Activated naive CD4-positive, alpha-beta T cell treated with Interleukin-2 at 50 U/mL for 16 hours (primary cell): ENCODE measurements at places on chromosomes 4 and X.

GRCh38 chr4:105148776-105149175, 2.1 kb downstream of the TET2 start:
- DNase-seq: no peak

GRCh38 chr4:161404346-161405110, 759.3 kb downstream of the FSTL5 start:
- no peak for DNase-seq

DNA sequence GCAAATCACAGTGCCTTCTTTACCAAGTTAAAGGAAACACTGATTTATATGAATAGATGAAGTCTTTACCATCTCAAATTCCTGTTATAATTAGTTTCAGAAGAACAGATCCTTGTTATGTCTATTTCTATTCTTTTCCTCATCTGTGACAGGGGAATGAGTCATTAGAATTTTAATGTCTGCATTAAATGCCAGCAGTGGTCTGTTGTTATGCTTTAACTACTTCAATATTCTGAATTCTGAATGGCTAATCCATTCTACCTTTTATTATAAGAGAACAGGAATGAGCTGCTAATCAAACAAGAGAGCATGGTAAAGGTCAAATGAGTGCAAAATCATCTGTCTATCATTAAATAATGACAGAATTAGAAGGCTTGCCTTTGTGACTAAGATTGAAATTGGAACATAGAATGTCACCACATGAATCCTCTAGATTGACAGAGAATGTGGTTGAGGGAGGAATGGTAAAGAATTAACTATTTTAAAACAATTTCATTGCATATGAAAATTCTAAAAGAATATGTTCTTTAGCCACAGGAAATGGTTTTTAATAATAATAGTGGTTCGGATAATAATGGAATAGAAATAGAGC, 935.5 kb downstream of the ADGRL3 start:
- DNase-seq: no peak

DNA sequence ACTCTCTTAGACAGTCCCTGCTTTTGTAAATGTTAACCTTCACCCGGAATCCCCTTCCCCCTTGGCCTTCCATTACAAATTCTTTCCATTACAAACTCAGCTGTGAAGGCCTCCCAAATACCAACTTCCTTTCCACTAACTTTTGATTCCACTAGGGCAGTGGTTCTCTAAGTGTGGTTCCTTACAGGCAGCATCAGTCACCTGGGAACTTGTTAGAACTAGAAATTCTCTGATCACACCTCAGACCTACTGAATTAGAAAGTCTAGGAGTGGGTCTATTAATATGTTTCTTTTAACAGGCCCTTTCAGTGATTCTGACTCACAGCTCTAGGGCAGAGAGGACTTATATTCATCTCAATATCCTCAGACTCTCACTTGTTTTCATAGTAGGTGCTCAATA, 19.0 kb upstream of the MRPL1 start:
- DNase-seq: no peak

GRCh38 chr4:74930162-74930561, 2.8 kb upstream of the PARM1 start:
- no peak for DNase-seq

DNA sequence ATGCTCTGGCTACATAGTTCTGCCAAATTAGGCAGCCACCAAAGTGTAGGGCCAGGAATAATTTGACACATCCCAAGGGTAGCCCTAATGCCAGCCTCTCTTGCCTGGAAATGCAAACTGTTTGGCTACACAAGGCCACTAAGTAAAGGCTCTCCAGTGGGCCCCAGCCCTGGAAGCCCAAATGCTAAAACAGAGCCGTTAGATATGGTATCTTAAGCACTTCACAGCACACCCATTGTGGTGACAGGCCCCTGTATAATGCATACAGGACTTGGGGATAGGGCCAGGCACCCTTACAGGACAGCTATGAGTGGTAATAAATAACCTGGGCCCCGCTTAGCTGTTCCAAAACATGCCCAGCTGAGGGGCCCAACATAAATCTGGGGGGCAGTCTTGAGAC, 623.9 kb downstream of the BCOR start:
- no peak for DNase-seq

DNA sequence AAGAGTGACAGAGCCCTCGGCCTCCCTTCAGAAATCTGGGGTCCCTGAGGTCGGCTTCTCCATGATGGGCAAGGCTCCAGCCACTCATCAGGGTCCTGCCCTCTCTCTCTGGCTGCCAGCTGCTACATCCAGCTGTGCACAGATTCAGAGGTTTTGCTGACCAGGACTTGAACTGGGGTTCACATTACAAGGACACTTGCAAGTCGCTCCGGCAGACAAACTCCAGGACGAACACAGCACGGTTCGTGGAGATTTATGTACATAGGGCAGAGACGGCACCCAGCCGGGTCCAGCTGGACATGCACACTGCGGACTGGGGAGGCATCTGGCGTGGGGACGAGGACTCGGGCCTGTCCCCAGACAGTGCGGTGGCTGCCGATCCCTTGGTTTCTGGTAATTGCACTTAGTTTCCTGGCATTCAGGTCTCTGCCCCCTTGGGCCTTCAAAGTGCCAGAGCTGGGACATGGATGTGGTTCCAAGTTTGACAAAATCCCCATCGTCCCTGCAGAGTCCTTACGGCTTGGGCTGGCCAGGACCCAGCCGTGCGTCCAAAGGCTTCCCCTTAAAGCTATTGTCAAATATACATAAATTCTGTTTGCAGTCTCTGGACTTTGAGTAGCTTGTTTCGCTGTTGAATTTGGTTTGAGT, 6.2 kb upstream of the C4orf50 start:
- no peak for DNase-seq

GRCh38 chr4:178633263-178633662, 1191.0 kb upstream of the AGA start:
- DNase-seq: no peak

DNA sequence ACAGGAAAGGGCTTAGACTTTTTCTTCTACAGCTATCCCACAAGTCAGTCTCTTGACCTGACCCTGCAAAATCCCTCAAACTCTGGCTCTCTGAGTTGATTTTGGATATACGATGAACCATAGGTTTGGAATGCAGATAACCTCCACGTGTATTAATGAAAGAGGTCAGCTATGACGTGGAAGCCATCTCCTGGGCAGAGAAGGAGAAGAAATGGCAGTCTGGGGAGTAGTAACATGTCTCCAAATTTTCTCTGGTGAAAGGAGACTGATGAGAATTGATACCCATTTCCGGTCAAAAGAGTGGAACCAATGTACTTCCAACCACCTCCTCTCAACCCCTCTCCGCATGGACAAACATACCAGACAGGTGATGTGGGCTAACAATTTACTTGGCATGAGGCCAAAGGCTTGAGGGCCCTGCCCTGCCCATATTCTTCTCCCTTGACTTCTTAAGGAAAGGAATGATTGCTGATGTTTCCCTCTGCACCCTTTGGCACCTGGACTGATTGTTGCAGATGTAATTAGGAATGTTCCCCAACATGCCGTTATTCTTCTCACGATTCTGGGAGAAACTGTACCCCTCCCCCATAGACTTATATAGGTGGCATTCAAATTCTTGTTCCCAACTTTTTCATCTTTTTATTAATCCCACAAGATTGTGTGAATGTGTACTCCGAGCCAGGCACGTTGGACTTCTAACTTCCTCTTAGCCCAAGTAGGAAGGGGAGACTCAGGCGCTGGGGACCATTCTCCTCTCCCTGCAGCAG, 580 bp upstream of the PLS3 start:
- DNase-seq: no peak

DNA sequence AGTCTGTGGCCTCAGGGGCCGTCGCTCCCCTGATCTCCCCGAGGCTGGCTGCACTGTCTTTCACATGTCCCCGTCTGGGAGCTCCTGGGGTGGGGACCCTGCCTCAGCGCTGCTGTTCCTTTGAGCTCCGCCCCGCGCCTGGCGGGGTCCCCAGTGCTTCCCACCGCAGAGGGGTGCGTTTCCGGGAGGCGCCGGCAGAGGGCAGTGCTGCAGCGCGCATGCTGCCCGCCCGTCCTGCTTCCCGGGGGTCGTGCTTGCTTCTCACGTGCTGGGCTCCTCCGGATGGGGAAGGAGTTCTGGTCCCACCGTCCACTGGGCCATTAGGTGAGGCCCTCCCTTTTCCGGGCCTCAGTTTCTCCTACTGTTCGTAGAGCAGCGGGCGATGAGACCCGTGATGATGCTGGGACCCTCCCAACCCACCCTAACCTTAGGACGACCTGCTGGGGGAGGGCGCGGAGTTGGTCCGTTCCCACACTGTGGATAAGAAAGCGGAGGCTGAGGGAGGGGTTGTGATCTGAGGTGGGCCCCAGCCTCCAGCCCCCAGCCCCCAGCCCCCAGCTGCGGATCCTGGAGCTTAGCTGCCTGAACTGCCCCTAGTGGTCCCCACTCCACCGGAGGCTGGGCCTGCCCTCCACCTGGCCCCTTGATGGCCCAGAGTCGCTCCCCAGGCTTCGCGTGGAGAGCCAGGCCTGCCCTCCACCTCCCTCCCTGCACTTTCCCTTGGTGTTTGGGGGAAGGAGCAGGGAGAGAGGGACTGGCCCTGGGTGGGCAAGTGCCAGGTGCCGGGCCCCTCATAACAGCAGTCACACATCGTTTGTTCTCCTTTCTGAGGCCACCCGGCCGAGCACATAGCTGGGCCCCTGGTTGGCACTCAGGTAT, 15.3 kb downstream of the CPZ start:
- peak; percentile 28 for DNase-seq

- DNase-seq: no peak
These were observed 189.1 kb upstream of the ADGRL3 start for GRCh38 chr4:61011051-61011450.

DNA sequence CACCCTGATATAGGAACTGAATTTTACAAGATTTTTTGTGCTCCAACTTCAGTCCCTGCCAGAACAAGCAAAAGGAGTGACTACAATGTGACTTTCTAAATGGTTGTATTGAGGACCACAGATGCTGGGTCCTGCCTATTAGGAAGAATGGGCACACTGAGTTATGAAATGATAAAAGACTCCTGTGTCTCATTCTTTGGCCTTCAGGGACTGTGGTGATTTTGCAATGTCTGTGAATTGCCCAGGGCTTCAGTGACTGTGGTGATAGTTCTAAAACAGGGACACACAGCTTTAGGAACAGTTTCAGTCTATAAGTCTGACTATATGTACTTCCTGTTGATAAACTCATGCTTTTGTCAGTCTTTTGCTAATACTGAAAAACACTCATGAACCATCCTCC, 210.2 kb downstream of the DMD start:
- DNase-seq: no peak

DNA sequence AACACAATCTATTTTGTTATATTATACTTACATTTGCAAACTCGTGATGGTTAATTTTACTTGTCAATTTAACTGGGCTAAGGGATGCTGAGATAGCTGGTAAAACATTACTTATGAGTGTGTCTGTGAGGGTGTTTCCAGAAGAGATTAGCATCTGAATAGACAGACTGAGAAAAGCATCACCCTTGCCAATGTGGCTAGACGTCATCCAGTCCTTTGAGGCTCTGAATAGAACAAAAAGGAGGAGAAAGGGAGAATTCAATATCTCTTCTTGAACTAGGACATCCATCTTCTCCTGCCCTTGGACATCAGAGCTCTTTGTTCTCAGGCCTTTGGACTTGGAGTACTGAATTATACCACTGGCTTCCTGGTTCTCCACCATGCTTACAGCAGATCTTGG, 154.6 kb downstream of the EPHA5 start:
- no peak for DNase-seq

- DNase-seq: no peak
These were observed 13.2 kb downstream of the SNX25 start for GRCh38 chr4:185222598-185222997.

- DNase-seq: no peak
These were observed 250.4 kb downstream of the RAB28 start for GRCh38 chr4:13233755-13234154.

DNA sequence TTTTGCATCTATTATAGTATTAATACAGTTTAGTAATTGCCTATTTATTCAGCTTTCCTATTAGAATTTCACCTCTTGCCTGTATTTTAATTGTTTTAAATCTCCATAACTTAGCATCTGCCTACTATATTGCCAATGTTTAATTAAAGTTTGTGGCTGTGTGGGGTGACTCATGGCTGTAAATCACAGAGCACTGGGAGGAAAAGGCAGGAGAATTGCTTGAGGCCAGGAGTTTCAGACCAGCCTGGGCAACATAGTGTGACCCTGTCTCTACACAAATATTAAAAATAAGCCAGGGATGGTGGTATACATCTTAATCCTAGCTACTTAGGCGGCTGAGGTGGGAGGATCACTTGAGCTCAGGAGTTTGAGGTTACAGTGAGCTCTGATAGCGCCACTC, 14.5 kb upstream of the CCSER1 start:
- DNase-seq: no peak

- DNase-seq: no peak
These were observed 66.4 kb downstream of the MOSPD2 start for GRCh38 chrX:14939644-14940043.

- no peak for DNase-seq
These were observed 47.4 kb upstream of the MND1 start for GRCh38 chr4:153297116-153297515.

GRCh38 chr4:86841309-86841708, 7.9 kb downstream of the SLC10A6 start:
- no peak for DNase-seq

- no peak for DNase-seq
These were observed 47.8 kb downstream of the TMA16 start for GRCh38 chr4:163542275-163542674.

GRCh38 chr4:24476282-24476681, 108.1 kb downstream of the DHX15 start:
- DNase-seq: no peak

GRCh38 chrX:132452911-132453550, 35.8 kb downstream of the MBNL3 start:
- DNase-seq: no peak

- no peak for DNase-seq
These were observed 13.2 kb upstream of the SYTL5 start for GRCh38 chrX:37993176-37993575.

GRCh38 chr4:26139310-26139924, 181.4 kb upstream of the RBPJ start:
- DNase-seq: no peak

GRCh38 chr4:52638717-52639116, 20.4 kb downstream of the USP46 start:
- DNase-seq: no peak

- no peak for DNase-seq
These were observed 157.1 kb downstream of the SCFD2 start for GRCh38 chr4:53208753-53209152.

DNA sequence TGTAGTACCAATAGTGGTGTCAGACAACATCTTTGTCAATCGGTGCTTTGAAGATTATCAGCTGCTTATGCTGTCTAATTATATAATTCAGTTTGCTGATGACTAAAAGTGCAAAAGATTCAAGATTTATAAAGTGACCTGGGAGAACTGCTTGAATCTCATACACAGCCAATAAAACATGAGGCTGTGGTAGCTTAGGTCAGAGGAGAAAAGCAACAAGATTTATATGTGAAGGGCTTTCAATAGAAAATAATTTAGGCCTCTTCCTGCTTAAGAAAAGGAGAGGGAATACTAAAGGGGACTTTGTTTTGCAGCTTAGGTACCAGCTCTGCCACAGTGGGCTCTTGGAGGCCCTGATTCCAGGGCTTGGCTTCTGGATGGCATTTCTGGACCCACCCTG, 111.0 kb upstream of the MAD2L1 start:
- DNase-seq: no peak
